ENCODE measurements at places on chromosomes 6 and 20.

GRCh38 chr20:59678288-59678687 is 73.9 kb downstream of the PHACTR3 start:
- DNase-seq = no peak

DNA sequence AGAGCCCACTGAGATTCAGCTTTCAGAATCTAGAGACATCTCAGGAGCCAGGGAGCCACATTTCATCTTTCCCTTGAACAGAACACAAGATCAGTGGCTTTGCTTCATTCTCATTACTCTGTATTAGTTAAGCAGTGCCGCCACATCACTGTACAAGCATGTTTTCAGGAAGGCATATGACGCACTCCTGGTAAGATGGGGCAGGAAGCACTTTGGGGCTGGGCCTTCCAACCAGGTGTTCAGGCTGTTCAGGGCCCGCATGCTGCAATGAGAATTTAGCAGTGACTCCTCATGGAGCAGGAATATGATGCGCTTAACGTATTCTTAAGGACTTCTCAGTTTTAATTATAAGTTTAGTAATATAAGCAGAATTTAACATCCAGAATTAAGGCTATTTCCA is 29.7 kb upstream of the GNRH2 start:
- DNase-seq = no peak

- no peak for DNase-seq
Observed at GRCh38 chr20:53748821-53749421, 155.3 kb upstream of the ZNF217 start.

DNA sequence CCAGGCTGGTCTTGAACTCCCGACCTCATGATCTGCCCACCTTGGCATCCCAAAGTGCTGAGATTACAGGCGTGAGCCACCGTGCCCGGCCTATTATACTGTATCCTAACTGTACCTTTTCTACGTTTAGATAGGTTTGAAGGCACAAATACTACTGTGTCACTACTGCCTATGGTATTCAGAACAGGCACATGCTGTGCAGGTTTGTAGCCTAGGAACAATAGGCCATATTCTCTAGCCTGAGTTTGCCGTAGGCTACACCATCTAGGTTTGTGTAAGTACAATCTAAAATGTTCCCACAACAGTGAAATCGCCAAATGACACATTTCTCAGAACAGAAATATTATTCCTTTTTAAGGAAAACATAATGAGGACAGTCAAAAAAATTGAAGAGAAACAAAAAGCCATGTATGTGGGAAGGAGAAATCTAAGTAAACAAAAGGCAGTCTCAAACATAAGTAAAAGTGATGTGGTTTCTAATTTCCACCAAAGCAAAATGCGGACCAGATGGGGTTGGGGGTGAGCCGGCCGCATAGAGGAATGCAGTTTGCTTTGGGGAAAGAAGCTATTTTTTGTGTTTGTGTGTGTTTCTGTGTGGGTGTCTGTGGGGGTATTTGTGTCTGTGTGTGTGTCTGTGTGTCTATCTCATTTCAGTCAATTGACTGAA is 192.6 kb upstream of the SALL4 start:
- no peak for DNase-seq

- no peak for DNase-seq
Observed at GRCh38 chr20:11261533-11262000, 587.8 kb upstream of the JAG1 start.
